ENCODE measurements at places on chromosomes 6 and 20.

DNA sequence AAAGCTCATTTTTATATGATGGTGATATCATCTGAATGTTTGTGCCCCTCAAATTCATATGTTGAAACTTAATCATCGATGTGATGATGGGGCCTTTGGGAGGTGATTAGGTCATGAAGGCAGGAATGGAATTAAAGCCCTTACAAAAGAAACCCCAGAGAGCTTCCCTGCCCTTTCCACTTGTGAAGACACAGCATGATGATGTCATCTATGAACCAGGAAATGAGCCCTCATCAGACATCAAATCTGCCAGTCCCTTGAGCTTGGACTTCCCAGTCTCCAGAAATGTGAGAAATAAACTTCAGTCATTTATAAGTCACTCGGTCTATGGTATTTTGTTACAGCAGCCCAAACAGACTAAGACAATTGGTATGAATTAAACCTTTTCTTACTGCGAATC is 153.1 kb downstream of the MYB start:
- no peak for DNase-seq

DNA sequence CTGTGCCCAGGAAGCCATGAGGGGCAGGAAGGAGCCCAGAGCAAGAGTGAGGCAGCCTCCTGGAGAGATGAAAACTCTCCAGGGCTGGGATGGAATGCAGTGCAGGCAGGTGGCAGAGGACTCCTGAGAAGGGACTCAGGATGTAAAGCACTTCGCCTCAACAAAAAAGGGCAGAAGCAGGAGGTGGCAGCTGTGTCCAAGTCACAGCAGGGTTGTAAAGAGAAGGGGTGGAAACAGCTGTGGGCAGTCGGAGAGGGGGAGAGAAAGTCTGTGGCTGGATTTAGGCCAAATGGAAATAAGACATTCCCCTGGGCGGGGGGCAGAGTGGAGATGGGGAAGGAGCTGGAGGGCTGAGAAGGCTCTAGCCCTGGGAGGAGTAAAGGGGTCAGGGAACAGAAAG is 34.9 kb downstream of the CYP21A2 start:
- DNase-seq: no peak

DNA sequence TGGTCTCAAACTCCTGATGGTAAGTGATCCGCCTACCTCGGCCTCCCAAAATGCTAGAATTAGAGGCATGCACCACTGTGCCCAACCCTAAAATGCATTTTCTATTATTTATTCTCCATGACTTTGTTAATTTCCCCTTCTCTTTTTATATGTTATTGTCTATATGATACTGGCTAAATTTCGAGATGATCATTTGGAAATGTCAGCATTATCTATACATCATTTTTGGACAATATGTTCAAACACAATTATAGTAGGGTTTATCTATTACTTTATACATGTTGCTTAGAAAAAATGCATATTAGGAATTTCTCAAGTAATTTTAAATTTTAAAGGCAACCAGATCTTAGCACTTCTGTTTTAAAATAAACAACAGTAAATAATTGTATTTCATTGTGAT is 34.4 kb upstream of the HIVEP1 start:
- no peak for DNase-seq

GRCh38 chr20:1383623-1384404 is 9.0 kb downstream of the FKBP1A start:
- no peak for DNase-seq

DNA sequence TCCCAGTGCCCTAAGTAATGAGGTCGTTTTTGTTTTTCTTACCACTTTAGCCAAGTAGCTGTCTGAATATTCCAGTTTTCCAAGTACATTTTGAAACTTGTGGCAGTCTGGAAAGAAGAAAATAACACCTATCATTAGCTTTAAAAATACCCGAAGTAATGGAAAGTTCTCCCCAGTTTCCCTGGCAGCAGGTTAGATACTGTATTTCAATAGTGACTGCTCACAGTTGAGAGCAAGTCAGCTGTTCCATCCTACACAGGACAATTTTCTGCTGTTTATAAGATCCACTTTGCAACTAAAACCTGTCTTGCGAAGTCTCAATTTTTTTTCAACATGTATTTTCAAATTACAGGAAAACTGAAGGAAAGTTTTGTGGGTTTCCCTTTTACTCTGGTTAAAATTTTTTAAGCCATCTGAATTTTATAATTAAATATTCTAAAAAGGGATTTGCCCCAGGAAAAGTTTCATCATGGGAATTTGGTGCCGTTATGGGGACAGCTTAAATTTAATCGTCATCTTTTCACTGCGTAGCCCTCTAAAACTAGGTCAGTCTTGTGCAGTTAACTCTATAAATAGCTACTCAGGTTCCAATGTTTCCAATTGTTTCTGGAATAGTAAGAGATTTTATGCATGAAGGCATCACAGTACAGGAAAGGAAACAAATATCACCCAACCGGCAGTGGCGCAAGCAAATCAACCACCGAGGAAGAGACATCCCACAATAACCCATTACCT is 96.9 kb downstream of the MBOAT1 start:
- no peak for DNase-seq

GRCh38 chr20:20956513-20956931 is 149.6 kb downstream of the LINC00237 start:
- DNase-seq: no peak

DNA sequence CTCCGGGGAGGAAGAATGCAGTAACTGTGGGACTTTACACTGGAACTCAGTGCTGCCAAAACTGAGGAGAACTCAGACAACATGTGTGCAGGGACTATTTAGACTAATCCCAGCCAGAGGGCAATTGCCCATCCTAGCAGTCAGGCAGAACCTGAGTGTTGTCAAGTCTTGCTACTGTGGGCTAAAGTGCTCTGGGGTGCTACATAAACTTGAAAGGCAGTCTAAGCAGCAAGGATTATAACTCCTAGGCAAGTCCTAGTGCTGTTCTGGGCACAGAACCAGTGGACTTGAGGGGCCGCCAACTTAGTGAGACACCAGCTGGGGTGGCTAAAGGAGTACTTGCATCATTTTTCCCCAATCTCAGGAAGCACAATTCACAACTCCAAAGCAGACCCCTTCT is 363.8 kb upstream of the PTCHD4 start:
- DNase-seq: no peak

GRCh38 chr6:168155193-168155592 is 76.2 kb upstream of the FRMD1 start:
- no peak for DNase-seq

GRCh38 chr6:74609871-74610270 is 596.0 kb downstream of the COL12A1 start:
- no peak for DNase-seq
